SK-N-MC (cell line): ENCODE measurements at places on chromosomes 3 and 15.

DNA sequence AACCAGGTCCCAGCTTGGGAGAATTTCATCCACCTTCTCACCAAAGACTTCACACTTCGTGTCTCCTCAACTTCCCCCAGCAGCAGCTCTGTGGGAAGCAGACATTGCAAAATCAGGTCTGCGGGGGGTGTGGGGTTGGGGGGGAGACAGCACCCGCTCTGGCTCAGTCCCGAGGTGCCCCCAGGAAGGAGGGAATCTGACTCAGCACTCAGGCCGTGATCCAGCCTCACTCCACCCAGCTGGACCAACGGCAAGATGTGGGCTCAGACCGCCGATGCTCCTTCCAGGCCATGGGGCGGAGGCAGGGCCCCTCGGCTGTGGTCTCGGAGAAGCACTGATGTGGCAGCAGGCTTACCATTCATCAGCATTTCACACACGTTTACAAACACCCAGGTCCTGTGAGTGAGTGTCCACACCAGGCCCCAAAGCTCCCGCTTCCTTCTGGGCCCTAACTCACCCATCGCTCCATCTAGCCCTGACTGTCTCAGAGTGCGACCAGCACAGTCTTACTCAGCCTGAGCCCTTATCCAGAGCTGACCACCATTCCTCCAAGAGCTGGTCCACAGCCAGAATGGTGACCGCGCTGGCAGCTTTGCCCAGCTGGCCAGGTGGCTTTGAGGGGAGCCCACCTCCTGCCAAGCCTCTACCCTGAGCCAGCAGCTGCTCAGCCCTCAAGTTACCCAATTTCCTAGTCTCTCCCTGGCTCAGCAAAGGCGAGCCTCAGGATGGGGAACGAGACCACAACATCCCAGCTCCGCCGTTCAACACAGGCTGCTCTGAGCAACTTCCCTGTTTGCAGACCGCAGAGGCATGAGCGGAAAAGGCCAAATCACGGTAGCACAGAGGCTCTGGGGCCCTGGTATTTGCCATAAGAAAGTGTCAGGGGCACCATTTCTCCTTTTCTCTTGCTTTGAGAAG lies 3.3 kb downstream of the STAB1 start:
- no peak for DNase-seq

DNA sequence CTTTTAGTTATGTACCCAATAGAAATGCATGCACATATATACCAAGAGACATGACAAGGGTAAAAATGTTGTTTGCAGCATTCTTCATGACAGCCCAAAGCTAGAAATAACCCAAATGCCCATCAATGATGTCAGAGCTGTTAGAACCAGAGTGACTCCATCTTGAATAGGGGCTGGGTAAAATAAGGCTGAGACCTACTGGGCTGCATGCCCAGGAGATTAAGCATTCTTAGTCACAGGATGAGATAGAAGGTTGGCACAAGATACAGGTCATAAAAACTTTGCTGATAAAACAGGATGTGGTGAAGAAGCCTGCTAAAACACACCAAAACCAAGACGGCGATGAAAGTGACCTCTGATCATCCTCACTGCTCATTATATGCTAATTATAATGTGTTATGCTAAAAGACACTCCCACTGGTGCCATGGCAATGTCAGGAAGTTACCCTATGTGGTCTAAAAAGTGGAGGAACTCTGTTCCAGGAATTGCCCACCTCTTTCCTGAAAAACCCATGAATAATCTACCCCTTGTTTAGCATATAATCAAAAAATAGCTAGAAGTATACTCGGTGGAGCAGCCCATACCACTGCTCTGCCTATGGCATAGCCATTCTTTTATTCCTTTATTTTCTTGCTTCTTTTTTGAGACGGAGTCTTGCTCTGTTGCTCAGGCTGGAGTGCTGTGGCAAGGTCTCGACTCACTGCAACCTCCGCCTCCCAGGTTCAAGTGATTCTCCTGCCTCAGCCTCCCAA lies 32.9 kb downstream of the ZBTB11 start:
- no peak for DNase-seq

DNA sequence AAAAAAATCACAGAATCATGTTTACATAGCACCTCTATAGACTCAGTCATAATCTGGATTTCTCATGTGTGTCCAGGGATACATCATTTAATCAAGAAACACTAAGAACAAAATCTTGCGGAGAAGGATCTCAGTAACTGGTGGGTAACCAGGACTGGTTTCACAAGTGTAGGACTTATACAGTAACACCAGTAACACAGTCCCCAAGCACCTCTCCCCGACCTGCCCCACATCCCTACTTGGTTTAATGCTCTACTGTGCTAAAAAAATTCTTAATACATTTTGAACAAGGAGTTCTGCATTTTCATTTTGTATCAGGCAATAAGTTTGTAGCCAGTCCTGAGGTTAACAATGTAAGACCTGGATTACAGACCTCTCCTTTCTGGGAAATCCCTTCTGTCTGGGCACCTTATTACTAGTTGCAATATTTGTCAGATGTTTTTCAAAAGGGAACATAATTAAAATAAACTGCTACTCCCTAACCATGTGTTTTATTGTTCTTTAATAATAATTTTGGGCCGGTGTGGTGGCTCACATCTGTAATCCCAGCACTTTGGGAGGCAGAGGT lies 57.6 kb upstream of the BBX start:
- DNase-seq: no peak

GRCh38 chr3:32960404-32961170 lies 9.1 kb downstream of the CCR4 start:
- DNase-seq: no peak

DNA sequence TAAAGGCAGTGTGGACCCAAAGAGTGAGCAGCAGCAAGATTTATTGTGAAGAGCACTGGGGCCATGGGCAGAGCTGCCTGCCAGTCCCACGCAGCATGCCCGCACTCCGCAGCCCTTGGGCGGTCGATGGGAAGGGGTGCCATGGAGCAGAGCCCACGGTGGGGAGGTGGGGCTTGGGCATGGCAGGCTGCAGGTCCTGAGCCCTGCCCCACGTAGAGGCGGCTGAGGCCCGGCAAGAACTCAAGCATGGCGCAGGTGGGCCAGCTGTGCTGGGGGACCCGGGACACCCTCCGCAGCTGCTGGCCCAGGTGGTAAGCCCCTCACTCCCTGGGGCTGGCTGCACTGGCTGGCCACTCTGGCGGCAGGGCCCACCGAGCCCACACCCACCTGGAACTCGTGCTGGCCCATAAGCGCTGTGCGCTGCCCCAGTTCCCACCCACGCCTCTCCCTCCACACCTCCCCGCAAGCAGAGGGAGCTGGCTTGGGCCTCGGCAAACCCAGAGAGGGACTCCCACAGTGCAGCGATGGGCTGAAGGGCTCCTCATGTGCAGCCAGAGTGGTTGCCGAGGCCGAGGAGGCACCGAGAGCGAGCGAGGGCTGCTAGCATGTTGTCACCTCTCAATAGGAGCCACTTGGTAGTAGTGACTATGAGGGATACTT lies 1218.8 kb upstream of the EPHA6 start:
- no peak for DNase-seq

- no peak for DNase-seq
Observed at GRCh38 chr3:45093176-45093575, 53.0 kb downstream of the CDCP1 start.

GRCh38 chr3:128112357-128112968 lies 11.1 kb downstream of the RUVBL1 start:
- DNase-seq: no peak

DNA sequence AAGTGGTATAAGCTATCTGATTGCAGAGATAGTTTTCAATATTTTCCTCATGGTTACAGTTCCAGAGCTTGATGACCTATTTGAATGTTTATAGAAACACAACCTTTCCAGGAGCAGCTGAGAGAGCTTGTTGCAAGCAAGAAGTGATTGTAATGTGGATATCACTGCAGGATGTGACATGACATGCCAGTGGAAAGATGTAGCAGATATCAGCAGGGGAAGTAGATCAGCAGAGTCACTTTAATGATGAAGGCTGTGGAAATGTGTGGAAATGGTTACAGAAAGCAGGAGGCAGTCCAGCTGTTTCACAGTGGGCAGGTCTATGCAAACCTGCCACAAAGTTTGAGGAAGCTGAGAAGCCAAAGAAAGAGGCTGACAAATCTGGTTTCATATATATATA lies 21.0 kb downstream of the TMEM158 start:
- no peak for DNase-seq

DNA sequence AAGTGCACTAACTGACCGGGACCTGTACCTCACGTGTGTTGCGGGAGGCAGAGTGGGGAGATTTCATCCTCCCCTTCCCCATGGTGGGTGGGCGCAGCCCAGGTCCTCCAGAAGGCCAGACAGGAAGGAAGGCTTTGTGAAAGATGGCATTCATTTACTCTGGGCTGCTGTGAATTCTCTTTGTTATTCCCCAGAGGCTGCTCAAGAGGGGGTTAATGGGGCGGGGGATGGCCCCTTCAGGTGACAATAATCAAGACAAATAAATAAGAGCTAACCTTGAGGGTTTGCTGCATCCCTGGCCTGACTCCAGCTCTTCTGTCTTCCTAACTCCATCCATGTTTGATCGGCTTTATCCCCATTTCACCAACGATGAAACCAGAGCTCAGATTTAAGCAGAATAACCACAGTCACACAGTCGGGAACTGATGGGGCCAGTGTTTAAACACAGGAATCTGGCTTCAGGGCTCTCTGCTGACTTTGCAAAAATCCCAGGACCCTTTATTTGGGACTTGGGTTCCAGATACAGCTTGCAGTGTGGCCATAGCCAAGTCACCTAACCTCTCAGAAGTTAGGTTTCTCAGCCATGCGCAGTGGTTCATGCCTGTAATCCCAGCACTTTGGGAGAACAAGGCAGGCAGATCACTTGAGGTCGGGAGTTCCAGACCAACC lies 16.5 kb downstream of the PIF1 start:
- no peak for DNase-seq

DNA sequence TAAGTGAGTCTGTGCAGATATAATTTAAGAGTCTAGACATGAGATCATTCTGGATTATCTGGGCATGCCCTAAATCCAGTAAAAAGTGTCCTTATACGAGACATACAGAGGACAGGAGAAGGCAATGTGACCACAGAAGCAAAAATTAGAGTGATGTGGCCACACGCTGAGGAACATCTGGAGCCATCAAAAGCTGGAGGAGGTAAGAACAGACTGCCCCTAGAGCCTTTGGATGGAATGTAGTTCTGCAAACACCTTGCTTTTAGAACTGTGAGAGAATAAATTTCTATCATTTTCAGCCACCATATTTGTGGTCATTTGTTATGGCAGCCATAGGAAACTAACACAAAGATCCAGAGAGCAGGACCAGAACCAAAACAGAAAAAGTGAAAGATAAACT lies 41.0 kb downstream of the CD200 start:
- no peak for DNase-seq

DNA sequence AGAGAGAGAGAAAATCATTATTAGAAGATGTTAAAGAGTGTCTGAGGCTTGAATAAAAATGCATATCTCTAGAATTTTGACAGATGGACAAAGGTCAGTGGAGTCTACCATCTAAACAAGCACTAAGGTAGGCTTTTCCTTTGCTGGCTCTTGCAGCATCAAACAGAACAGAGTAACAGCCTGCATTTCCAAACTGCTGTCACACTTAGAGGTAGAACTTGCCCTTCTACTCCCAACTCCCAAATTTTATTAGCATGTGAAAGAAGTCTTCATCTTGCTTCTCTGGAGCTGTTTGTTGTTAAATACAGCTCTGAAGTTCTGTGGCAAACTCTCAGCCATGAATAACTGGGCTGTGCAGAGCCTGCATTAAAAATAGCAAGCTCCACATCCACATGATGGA lies 4.1 kb upstream of the MB21D2 start:
- no peak for DNase-seq

DNA sequence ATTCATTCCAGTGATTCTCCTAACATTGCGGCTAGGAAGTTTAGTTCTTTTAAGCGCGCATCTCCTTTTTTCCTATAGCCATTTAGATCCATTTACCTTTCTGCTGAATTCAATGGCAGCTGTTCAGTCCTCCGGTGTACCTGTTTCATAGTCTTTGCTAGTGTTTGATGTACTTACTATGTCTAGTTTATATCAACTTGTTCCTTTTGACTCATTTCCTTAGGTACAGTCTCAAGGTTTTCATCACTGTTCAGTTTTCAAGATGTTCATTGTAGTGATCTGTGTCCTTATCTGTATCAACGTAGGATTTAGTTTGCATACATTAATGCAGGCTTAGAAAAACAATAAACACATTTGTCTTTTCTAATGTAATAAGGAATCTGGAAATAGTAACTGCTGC lies 59.0 kb upstream of the MBNL1 start:
- DNase-seq: no peak

DNA sequence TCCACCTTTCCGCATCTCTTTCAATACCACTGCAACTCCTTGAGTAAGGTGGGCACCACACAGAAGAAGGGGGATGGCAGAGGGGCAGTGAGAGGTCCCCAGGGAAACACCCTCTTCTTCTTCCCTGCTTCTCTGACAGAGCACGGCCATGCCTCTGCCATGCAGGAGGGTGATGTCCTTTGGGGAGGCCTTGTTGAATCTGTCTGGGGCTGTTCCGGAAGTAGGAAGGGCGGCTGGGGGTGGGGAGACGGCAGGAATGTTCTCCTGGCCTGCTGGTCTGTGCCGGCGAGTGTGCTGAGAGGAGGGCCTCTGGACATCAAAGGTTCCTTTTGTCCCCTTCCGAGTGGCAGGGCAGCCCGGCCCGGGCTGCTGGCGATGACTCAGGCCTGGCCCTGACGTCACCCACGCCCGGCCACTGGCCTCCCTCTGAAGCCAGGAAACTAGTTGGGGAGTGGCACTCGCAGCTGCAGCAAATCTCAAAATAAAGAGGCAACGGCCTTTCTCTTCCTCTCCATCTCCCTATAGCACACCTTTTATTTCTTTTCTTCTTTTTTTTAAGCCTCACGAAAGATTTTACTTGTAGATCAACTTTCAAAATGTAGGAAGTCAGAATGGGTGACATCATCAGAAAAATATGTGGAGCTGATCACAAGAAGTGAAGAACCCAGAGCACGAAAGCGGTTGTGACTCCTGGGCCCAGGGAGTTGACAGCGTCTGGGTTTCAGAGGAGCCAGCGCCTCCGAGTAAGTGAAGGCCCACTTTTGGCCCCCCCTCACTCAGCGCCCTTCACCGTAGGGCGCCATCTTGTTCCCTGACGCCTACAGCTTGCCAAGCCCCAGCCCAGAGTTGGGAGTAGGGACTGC lies at the start of gene ZBTB38:
Gene ZBTB38, plus strand, starts transcription at position 443 of the 863 bp plus-strand sequence. CDS start 73,885 bp downstream, outside the sequence.
- DNase-seq: no peak

DNA sequence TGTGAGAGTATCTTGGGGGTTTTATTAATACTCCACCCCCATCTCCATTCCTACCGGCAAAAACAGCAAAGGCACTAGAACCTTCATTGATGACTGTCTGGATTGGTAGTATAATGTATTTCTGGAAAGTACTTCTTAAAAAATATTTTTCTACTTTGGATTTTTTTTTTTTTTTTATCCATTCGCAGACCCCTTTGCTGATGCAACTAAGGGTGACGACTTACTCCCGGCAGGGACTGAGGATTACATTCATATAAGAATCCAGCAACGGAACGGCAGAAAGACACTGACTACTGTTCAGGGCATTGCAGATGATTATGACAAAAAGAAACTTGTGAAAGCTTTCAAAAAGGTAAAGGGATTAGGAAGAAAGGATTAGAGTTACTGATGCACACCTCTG lies 1.2 kb downstream of the EIF1B start:
- no peak for DNase-seq

DNA sequence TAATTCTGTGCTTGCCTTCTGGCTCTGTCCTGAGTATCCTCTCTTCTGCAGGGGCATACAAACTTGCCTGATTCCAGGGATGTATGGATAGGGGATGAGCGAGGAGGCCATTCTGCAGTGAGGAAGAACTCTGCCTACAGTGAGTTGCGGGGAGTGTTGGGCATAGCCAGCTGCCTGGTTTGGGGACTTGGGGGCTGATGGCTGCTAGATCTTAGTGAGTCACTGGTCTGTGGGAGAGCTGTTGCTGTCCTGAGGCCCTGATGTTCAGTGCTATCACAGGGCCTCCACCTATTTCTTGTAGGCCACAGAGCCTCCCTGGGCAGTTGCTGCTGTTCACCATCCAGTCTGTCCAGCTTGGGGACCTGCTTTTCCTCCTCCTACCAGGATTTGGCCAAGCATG lies 20.3 kb downstream of the CDAN1 start:
- DNase-seq: no peak
